ENCODE measurements at places on chromosomes 5 and 9. TPM values are rescaled to one million over a fixed set of nuclear protein-coding genes. Genes with fewer than 3 reads are reported as not detected.

Gene TMEM174
- polyA plus RNA-seq: not detected

Gene NHP2
- 149 TPM for polyA plus RNA-seq

Gene SNCB
- polyA plus RNA-seq: not detected

Gene SELENOP
- polyA plus RNA-seq: 2,543 TPM

Gene FOXI1
- not detected for polyA plus RNA-seq

Gene PCDHGA9
- not detected for polyA plus RNA-seq

Gene WWC1
- polyA plus RNA-seq: 27.8 TPM

Gene MORN5
- polyA plus RNA-seq: 0.95 TPM

- H3K4me1 ChIP-seq: peaks cover 17% of the 10 kb centered on the region
- DNase-seq: no peak
- H3K27me3 ChIP-seq: no peaks in the 10 kb centered on the region
- H3K36me3 ChIP-seq: no peaks in the 10 kb centered on the region
- no peak overlapping the region for H3K4me3 ChIP-seq
- H3K27ac ChIP-seq: no peak overlapping the region
These were observed 23.4 kb downstream of the LURAP1L start for GRCh38 chr9:12798066-12798770.

GRCh38 chr9:77708064-77708815 lies 60.1 kb upstream of the GNA14 start:
- H3K4me1 ChIP-seq: peaks cover 14% of the 10 kb centered on the region
- H3K36me3 ChIP-seq: no peaks in the 10 kb centered on the region
- no peak overlapping the region for H3K4me3 ChIP-seq

- no peaks in the 10 kb centered on the region for H3K36me3 ChIP-seq
- H3K4me1 ChIP-seq: no peaks in the 10 kb centered on the region
- peaks cover 66% of the 10 kb centered on the region for H3K27me3 ChIP-seq
- H3K4me3 ChIP-seq: no peak within 1 kb of the TSS
- H3K27ac ChIP-seq: no peak within 1 kb of the TSS
These were observed at the start of gene PDE4D for GRCh38 chr5:59893429-59894227. Gene PDE4D (minus strand): TSS chr5:59893726.

DNA sequence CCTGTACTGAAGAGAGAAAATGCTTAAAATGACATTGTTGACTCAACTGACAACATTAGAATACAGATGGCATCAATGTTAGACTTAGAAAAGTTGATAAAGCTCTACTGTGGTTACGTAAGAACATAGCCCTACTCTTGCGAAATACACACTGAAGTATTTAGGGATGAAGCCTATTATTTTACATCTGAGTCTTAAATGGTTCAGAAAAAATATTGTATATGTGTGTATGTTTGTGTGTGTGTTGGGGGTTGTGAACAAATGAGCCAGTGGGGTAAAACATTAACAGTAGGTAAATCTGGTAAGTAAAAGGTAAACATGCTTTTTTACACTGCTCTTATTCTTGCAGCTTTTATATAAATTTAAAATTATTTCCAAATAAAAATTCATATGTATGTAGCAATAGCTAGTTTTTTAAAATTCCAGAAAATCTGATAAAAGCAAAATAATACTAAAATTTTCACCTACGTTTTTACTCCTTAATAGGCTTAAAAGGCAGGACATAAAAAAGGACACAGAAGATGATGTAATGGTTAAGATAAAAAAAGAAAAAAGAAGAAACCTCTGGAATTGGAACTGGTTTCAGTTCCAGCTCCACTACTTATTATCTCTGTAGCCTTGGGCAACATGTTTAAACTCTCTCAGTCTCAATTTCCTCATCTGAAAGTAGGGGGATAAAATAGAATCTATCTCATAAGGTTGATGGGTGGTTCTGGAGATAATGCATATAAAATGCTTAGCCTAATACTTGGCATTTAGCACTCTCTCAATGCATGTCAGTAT lies 44.3 kb downstream of the GARNL3 start:
- no peaks in the 10 kb centered on the region for H3K27me3 ChIP-seq
- no peak overlapping the region for H3K4me3 ChIP-seq
- no peaks in the 10 kb centered on the region for H3K36me3 ChIP-seq
- peaks cover 35% of the 10 kb centered on the region for H3K4me1 ChIP-seq

DNA sequence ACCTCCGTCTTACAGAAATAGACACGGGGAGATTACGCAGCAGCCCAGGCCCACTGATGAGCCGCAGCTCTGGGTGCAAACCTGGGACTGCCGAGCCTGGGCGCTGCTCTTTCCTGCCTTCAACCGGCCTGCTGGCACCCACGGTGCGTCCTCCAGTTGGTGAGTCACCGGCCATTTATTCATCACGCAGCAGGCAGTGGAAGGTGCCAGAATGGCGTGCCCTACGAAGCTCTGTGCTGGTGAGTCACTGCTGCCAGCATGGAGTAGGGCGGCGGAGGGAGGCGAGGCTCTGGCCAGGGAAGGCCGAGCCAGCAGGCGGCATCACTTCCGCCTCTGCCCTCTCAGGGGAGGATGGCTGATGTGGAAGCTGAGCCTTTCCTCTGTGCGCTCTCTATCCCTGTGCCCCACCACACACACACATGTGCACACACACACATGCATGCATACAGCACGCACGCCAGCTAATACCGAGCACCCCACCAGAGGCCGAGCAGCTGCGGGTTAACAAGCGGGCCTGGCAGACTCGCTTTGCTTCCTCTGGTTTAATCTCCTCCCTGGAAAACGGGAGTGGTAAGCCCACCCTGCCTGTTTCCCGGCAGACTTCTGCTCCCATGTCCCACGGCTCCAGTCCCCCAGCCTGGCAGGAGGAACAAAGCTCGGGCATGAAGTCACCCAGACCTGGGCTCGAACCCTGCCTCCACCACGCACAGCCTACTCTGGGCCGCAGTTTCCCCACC lies 39.2 kb downstream of the OLFM1 start:
- H3K27me3 ChIP-seq: no peaks in the 10 kb centered on the region
- H3K4me3 ChIP-seq: no peak overlapping the region
- H3K36me3 ChIP-seq: no peaks in the 10 kb centered on the region
- H3K4me1 ChIP-seq: no peaks in the 10 kb centered on the region

DNA sequence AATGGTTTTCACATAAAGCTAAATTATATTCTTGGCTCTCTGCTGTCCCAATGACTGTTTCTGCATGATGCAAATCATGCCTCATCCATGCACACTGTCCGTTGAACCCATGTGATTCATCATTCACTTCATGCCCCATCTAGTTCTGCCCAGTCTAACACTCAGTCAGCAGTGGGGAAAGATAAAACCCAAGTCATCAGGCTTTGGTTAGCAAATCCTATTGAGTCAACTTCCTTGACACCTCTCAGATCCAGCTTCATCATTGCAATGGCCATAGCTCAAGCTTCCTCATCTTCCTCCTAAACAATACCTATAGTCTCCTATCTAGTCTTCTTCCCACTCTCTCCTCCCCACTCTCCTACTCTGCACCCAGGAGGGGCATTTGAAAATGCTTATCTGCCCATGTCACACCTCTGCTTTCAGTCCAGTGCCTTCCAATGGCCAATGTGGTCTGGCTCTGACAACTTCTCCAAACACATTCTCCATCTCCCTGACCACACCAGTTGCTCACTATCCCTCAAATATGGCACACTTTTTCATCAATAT lies 266.0 kb upstream of the TRIM32 start:
- DNase-seq: no peak
- H3K4me1 ChIP-seq: peaks cover 3% of the 10 kb centered on the region
- no peak overlapping the region for H3K27ac ChIP-seq
- H3K27me3 ChIP-seq: no peaks in the 10 kb centered on the region
- H3K36me3 ChIP-seq: no peaks in the 10 kb centered on the region

DNA sequence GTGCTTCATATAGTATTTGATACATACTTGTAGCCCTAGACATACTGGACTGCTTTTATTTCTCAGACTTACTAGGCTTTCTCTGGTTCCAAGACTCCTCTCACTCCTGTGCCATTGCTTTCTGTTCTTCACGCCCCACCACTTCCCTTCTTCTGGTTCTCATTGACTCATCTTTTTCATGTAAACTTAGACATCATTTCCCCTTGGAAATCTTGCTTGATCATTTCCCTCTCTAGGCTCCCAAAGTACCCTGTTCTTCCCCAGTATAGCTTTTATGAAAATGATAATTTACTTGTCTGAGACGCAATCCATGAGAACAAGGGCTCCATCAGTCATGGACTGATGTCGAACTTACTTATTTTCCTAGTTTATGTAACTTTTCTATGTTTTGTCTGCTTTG lies 83.5 kb downstream of the TLR4 start:
- H3K27ac ChIP-seq: no peak overlapping the region
- no peaks in the 10 kb centered on the region for H3K36me3 ChIP-seq
- H3K4me1 ChIP-seq: no peaks in the 10 kb centered on the region
- DNase-seq: no peak
- H3K4me3 ChIP-seq: no peak overlapping the region

DNA sequence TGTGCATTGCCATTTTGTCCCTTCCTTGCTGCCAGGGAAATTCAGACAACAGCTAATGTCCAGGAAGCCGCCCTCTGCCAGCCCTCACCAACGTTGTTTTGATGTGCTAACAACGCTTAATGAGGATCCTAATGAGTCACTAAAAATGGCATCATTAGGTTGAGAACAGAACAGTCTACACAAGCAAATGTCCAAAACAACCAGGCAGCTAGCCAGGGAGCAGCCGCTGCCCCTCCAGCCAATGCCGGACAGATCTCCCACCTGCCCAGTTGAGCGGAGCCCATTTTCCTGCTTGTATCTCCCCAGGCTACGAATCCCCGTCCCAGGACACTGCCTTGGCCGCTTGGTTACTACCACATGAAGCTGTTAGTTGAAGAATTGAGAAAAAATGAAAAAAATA lies 40.4 kb upstream of the UNC5A start:
- peaks cover 30% of the 10 kb centered on the region for H3K27me3 ChIP-seq
- H3K27ac ChIP-seq: no peak overlapping the region
- no peak overlapping the region for H3K4me3 ChIP-seq
- H3K36me3 ChIP-seq: no peaks in the 10 kb centered on the region
- no peaks in the 10 kb centered on the region for H3K4me1 ChIP-seq

DNA sequence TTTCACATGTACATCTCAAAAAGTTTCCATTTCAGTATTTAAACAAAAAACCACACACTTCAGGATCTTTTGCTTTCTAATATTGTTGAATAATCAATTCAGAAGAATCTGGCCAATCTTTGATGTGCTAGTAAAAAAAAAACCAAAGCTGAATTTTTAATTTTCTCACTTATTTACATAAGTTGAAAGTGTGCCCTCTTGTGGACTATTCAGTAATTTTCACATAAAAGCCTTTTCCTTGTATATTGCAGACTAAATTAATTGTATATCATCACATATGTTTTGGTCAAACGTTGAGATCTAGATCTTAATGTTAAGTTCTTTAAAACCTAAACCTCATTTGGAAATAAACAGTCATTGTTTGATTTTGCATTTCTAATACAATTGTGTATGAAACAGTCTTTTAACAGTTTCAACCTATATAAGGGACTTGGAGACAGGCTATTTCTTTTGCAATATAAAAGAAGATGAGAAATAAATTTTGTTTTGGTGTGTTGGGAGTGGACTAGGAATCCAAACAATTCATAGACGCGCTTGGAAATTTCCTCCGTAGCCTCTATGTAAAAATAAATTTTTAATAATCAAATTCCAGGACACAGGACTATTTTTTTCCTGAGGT lies 68.1 kb downstream of the NIPBL start:
- no peaks in the 10 kb centered on the region for H3K36me3 ChIP-seq
- H3K27me3 ChIP-seq: no peaks in the 10 kb centered on the region

DNA sequence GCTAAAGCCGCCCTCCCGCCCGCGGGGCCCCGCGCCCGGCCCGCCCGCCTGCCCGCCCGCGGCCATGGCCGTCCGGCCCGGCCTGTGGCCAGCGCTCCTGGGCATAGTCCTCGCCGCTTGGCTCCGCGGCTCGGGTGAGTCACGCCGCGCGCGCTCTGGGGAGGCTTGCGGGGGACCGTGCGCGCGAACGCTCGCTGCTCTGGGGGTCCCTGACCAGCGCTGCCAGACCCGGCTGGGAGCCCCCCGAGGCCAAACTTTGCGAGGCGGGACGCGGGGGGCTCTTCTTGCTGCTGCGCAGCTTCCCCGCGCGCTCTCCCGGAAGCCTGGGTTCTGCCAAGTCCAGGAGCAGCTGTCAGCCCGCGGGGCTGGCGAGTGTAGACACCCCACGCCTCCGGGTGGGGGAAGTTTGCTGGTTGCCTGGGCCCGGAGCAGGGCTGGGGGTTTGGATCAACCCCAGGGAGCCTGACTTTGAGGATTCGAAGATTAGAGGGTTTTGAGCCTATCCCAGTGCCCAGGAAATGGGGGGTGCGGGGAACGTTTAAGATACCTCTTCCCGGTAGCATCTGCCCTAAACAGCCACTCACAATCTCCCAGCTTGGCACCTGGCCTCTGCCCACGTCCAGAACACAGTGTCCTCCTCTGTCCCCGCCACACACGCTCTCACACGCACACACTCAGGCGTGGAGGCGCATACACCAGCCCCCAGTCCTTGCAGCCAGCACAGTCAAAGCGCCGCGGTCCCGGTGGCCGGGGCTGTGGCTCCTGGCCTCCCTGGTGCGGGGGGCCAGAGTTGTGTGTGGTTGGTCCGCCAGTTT lies 535 bp downstream of the UNC5A start:
- no peaks in the 10 kb centered on the region for H3K36me3 ChIP-seq
- no peak overlapping the region for H3K4me3 ChIP-seq
- DNase-seq: no peak
- peaks cover 74% of the 10 kb centered on the region for H3K27me3 ChIP-seq

- no peaks in the 10 kb centered on the region for H3K27me3 ChIP-seq
- H3K36me3 ChIP-seq: no peaks in the 10 kb centered on the region
- no peak overlapping the region for H3K4me3 ChIP-seq
- H3K4me1 ChIP-seq: no peaks in the 10 kb centered on the region
- H3K27ac ChIP-seq: no peak overlapping the region
- DNase-seq: peak; percentile 76
These were observed 107.0 kb downstream of the ZNF354C start for GRCh38 chr5:179166886-179167841.

GRCh38 chr9:108035487-108035886 lies 545.9 kb upstream of the KLF4 start:
- no peaks in the 10 kb centered on the region for H3K36me3 ChIP-seq
- no peak overlapping the region for H3K27ac ChIP-seq
- peaks cover 3% of the 10 kb centered on the region for H3K4me1 ChIP-seq
- no peak overlapping the region for H3K4me3 ChIP-seq
- H3K27me3 ChIP-seq: no peaks in the 10 kb centered on the region

- H3K36me3 ChIP-seq: no peaks in the 10 kb centered on the region
- no peak overlapping the region for H3K27ac ChIP-seq
- no peaks in the 10 kb centered on the region for H3K27me3 ChIP-seq
- DNase-seq: no peak
These were observed 110.7 kb downstream of the FEM1C start for GRCh38 chr5:115433918-115434317.

DNA sequence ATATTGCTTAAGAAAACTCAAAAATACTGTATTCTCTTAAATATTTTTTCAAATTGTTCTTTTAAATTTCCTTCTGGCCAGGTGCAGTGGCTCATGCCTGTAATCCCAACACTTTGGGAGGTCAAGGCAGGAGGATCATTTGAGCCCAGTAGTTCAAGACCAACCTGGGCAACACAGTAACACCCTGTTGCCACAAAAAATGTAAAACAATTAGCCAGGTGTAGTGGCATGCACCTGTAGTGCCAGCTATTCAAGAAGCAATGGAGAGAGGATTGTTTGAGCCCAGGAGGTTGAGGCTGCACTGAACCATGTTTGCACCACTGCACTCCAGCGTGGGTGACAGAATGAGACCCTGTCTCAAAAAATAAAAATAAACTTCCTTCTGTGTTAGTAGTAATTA lies 94.3 kb downstream of the STRBP start:
- no peak for DNase-seq
- no peaks in the 10 kb centered on the region for H3K27me3 ChIP-seq
- no peak overlapping the region for H3K27ac ChIP-seq
- no peaks in the 10 kb centered on the region for H3K4me1 ChIP-seq
- no peaks in the 10 kb centered on the region for H3K36me3 ChIP-seq
- no peak overlapping the region for H3K4me3 ChIP-seq

GRCh38 chr5:159465604-159466003 lies 135.3 kb upstream of the IL12B start:
- H3K27ac ChIP-seq: no peak overlapping the region
- H3K4me3 ChIP-seq: no peak overlapping the region
- DNase-seq: no peak
- H3K27me3 ChIP-seq: no peaks in the 10 kb centered on the region
- no peaks in the 10 kb centered on the region for H3K36me3 ChIP-seq

Data from hepatocyte (in vitro differentiated cells).